NCI-H345 (cell line): ENCODE measurements at places on chromosomes 7 and 10.

DNA sequence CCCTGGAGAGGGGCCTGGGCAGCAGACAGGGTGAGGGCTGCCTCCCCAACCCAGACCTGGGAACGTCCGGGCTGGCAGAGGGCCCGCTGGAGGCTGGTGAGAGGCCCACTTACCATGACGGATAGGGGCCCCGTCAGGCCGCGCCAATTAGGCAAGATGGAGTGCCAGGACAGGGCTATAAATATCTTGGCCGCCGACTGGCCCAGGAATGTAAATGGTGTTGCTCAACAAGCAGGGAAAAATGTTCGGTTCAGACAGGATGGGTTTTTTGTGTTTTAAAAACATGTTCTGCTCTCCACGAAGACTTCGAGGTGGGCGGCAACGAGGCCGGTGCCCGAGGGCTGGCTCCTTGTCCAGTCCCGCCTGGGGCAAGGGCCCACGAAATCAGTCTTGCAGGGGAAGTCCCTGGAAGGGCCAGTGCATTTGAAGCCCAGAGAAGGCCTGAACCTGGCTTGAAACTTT is 35.8 kb upstream of the ELN start:
- DNase-seq: no peak

DNA sequence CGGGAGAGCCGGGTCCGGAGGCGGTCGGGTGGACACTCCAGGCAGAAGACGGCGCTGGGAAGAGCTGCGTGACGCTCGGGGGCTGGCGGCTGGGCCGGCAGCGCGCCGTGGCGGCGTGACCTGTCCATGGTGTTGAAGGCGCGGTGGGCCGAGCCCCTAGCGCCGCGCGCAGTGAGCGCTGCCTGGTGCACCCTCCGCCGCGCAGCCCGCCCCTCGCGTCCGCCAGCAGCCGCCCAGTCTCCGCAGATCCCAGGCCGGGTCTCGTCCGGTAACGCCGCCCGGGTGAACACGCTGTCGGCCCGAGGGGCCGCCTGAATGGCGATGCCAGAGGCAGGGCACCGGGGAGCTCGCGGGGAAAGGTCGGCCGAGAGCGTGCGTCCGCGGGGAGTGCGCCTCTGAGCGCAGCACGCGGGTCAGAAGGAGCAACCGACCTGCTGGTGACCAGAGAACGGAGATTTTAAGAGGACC is 657 bp upstream of the TMEM178B start:
- peak; percentile 42 for DNase-seq

DNA sequence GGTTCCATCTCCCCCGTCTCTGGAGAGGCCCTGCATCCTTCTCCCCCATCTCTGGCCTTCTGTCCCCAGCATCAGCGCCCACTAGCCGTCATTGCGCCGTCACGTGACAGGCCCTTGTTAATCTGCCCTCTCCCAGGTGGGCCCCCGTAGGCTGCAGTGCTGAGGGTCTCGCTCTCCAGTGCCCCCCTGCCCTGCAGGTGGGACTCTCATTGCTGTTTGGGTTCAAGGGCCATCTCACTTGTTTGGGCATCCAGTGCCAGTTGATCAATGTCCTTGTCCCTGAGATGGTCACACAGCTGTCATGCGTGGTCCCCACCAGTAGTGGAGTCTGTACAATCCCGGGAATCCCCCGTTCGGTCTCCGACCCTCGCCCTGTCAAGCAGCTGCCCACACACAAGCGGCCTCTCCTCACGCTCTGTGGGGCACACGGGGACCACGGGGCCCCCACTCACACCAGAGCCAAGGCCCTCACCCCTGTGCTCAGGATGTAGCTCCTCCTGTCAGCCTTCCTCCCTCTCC is 114.0 kb downstream of the INPP5A start:
- DNase-seq: no peak

- no peak for DNase-seq
Observed at GRCh38 chr7:140017543-140017942, 45.2 kb downstream of the PARP12 start.

DNA sequence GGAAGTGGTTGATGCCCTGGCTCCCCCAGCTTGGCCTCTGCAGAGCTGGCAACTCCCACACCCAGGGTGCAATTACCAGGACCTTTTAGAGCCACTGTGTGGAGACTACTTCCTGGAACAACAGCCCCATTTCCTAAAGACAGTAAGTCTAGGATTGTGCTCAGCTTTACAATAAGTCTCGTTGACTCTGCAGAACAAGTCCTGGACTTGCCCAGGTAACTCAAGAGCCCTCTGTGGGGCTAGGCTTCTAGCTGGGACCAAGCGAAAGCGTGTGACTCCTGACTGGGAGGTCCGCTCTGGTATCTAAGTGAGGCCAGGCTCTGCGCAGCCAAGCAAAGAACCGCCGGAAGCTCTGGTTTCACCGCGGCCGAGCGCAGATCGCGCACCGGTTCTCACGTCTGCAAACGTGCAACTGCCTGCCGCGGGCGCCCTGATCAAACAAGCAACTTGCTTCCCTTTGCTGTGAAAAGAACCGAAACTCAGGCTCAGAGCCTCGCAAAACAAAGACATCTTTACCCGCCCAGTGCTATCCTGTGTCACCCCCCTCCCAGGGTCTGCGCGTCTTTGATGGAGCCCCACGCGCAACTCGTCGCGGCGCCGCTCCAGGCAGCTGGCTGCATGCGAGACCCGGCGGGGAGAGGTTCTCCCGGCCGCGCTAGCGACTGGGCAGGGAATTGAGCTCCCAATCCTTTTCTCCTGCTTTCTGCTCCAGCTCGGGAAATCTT is 4.4 kb upstream of the PDLIM1 start:
- DNase-seq: peak; percentile 73

DNA sequence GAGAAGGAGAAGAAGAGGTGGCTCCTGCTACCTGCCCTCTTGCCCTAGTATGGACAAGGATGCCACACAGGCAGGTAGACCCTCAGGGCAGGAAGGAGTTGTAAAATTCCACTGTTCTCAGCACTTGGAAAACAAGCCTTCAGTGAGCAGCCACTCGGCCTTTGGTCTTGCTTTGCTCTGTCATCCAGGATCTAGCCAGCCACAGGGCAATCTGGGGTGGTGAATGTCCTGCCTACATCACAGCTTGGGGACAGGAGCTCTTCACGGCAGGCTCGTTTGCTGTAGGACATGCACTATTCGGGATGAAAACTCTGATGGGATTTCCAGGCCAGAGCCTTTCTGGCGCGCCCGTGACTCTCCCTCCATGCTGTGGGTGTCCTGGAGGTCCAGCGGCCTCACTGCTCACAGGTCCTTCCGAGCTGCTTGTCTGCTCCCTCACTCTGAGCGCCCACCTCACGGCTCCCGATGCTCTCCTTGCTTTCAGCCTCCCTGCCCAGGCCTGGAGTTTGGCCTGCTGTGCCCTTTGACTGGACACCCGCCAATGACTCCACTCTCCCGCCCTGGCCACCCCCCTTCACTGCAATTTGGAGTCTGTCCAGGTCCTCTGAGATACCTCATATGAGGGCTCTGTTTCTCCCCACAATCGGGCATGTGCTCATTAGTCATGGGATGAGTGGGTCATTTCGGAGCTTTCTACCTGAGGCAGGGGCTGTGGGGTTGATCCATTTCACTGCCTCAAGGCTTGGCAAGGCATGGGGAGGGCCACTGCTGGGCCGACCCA is 227.2 kb upstream of the GRB10 start:
- DNase-seq: no peak

DNA sequence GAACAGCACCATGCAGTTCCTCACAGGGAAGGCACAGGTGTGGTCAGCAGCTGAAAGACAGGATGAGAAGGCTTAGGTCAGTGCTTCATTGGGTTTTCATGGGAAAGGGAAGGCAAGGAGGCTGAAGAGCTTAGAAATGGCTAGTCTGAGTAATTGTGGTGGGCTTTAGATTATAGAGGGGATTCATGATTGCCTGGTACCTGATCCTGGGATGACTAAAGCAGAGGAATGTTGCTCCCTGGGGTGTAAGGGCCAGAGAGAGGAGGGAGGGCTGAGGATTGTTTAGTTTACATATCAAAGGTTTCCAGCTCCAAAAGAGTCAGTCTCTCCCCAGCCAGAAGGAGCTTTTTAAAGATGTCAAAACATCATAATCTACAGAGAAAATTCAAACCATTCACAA is 396.3 kb upstream of the POM121L12 start:
- no peak for DNase-seq
